NCI-H2081 (cell line): ENCODE measurements at places on chromosomes 1 and 21.

DNA sequence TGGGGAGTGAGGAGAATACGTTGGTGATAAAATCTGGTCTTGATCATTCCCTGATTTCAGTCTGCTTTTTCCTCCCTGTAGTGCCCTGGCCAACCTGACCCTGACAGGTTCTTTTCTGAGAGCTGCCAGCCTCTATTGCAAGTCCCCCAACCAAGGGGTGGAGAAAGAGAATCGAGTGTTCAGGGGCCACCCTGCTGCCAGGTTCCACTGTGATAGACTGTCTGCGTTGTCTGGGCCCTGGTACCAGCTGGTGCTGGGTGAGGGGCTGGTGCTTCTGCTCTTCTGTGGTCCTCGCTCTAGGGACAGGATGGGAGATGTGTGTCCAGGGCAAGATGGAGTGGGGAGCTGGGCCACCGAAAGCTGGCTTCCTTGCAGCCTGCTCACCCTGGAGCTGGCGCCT, 214.6 kb downstream of the CAMTA1 start:
- no peak for DNase-seq

DNA sequence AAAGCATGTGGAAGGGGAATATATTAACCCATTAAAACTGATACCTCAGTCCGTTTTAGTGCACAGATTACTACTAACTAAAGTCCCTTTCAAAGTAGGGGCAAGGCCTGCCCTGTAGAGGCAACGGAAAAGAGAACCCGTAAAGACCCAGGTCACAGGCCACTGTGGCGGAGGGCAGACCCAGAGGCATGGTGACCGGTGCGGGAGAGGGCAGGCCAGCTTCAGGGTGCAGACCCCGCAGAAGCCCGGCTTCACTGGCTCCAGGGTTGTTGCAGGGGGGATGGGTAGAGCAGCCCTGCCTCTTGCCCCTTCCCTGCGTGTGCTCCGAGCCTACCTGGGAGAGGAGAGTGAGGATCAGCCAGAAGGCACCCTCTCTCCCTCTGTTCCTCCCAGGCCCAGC, 17.7 kb downstream of the CNTN2 start:
- no peak for DNase-seq

DNA sequence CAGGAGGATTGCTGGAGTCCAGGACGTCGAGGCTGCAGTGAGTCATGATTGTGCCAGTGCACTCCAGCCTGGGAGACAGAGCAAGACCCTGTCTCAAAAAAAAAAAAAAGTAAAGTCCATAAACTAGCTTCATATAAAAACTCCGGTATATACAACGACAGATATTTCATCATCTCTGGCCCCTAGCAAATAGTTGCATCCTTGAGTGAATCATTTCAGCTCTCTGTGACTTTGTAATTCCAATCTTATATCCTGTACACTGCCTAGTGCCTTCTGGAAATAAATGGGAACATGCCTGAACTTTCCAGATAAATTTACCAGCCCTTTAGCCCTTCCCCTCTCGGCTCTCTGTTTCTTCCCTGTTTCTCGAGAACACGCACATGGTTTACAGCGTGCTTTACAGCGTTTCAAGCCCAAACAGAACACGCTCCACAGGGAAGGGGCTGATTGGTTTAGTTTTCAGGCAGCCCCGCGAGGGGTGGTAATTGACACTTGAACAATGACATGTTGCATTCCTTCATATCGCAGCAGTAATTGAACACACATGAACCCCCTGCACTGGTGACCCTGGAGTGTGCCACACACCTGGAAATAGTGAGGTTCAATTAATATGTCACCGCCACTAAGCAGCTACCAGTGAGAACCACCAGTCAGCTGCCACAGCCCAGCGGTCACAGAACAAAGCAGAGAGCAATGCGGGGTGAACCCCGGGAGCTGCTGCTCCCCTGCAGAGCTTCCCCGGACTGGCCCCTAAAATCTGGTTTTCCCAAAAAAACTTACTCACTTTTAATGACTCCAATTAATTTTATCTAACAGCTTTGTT, 35.7 kb upstream of the SIM2 start:
- DNase-seq: no peak

DNA sequence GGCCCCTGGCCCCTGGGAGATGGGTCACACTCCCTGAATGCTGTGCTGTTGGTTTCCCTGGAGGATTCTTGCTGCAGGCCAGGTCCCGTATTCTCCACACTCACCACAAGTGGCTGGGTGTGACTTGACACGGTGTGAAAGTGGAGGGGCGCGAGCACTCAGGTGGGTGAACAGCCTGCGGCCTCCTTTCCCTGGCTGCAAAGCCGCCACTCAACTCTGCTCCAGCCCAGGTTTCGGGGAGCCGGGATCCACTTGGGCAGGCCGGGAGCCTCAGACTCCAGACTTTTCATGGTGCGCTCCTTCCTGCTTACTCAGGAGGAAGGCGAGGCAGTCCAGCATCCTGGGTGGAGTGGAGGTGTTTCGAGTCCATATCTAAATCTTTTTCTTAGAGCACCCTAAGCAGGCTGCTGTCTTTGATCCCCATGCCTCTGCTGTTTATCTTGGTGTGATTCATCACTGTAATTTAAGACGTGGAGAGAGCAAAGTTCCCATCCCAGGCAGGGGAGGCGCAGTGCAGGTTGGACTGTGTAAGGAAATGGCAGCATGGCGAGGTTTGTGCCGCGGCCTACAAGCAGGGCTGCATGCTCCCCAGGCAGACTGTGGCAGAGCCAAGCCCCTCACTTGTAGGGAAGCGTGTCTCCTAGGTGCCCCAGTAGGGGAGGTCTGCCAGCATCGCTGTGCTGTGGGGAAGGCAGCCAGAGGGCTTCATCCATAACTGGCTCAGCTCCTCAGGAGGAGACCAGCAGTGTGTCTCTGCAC, 29.6 kb downstream of the VANGL1 start:
- DNase-seq: peak; percentile 26

DNA sequence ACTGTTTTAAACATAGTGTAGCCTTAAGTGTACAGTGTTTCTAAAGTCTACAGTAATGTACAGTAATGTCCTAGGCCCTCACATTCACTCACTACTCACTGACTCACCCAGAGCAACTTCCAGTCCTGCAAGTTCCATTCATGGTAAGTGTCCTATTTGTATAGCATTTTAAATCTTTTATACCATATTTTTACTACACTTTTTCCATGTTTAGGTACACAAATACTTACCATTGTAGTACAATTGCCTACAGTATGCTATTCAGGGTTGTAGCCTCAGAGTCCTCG, 3.6 kb upstream of the S100A10 start:
- no peak for DNase-seq

DNA sequence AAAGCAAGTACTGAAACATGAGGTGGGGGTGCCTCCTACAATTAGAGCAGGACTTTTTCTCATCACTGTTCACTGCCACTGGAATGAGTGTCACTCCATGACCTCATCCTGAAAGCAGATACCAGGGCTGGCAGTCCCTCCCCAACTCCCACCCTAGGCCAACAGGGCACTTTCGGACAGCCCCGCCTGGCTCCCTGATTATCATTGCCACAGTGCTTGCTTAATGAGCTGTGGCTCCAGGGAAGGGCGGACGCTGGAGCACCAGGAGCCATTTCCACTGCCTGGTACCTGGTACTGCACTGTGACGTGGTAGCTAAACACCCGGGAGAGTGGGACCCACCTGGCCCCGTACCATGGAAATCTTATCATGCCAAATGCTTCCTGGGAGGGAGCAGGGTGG, 22.3 kb downstream of the SLC9A1 start:
- no peak for DNase-seq

DNA sequence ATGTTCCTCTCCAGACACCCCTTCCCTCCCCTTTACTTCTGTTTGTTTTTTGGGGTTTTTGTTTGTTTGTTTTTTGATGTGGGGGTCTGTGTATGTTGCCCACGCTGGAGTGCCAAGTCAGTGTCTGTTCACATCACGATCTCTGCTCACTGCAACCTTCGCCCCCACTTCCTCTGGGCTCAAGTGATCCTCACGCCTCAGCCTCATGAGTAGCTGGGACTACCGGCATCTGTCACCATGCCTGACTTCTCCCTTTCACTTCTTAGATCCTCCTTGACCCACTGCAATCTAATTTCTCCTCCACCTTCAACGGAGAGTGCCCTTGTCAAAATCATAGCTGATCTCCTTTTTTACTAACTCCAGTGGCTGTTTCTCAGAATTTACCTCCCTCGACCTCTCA, 100.7 kb upstream of the KIF26B start:
- DNase-seq: no peak

GRCh38 chr1:43144237-43144636, 27.9 kb downstream of the EBNA1BP2 start:
- no peak for DNase-seq

- DNase-seq: no peak
Measured at GRCh38 chr1:18422076-18422777, 58.5 kb upstream of the KLHDC7A start.

- DNase-seq: no peak
Measured at GRCh38 chr1:221137666-221138065, 258.4 kb downstream of the HLX start.

GRCh38 chr1:222995236-222995580, 147.8 kb downstream of the TLR5 start:
- no peak for DNase-seq

DNA sequence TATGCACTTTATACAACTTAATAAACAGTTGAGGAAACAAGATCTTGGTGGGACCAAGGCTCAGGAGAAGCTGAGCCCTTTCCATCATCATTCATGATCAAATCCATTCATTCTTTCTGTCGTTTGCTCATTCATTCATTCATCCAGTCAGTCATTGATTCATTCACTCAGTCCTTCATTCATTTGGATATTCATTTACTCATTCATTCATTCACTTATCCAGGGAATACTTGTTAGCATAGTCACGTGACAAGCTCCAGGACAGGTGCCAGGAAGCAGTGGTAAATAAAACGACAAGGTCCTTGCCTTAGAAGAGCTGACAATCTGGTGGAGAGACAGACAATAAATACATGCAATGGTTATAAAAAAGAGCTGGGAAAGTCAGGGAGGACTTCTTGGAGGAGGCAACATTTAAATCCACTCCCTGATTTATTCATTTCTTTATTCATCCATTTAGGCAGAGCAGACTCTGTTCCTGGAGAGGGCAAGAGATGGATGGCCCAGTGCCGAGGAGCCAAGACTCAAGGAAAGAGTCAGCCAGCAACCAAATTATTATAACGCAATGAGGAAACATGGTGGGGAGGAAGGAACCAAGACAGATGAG, 74.1 kb upstream of the CASZ1 start:
- no peak for DNase-seq

DNA sequence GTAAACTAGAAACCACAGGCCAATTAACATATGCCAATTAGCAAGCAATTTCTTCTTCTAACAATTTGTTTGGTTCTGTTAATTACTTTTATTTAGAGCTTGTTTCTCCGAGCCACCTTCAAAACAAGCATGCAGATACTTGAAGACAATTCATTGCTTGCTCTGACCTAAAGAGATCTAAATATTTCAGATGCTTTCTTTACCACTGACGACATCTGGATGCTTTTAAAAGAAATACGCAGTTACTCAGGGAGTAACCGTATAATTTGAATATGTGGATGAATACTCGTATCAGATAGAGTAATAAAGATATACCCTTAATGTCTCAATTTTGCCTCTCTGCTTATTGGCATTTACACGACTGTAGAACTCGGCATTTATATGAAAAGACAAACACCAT, 390.0 kb downstream of the DISC1 start:
- no peak for DNase-seq

DNA sequence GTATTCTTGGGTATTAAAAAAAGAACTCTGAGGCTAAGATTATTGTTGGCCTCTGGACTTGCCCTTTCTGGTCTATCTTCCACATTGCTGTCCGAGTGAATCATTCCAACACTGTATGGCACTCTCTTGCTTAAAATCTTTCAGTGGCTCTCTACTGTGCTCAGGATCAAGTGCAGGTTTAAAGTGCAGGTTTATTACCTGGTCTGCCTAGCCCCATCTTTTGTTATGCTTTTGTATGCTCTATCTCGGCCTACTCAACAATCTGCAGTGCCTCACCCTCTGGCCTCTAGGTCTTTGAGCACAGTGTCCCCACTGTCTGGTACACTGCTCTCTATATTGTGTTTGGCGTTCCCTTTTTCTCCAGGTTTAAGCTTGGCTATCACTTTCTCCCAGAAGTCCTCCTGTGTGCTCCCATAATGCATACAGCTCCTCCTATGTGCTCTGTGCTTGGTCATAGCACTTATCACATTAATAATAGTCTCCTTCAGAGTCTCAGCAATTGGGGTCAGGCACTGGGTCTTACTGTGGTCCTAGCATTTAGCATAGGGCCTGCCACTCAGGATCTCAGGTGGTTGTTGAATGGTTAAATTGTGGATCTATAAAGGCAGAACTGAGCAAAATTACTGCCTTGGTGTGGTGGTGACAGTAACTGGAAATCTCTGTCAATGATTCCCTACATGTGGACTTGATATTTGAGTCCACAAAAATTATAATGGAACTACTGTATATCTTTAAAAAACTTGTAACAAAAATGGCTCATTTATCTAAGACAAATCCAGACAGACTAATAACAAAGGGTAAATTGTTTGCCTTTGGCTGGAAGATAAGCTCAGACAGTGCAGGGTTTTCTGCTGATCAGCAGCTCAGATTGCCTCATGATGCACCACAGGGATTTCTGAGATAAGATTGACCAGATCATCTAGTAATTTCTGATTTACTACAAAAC, 10.6 kb upstream of the LDLRAD1 start:
- no peak for DNase-seq

- DNase-seq: no peak
Measured at GRCh38 chr1:54405898-54406293, 298 bp downstream of the SSBP3 start.

- no peak for DNase-seq
Measured at GRCh38 chr1:234583755-234584419, 26.1 kb downstream of the IRF2BP2 start.

DNA sequence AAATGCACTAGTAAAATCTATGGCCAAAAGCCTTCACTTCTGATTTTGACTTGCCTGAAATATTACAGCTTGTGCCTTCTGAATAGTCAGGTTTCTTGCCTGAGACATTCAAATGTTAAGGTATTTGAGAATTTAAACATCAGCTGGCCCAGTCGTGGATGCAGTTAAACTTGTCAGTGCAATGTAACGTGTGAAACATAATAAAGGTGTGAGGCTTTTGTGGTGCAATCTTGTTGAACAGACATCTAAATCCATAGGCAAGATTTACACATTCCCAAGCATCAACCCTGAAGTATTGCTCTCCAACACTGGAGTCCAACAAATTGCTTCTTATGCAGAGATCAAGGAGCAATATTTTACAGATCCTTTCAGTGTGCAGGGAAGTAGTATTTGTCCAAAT, 4.4 kb downstream of the CCN1 start:
- no peak for DNase-seq

- peak; percentile 26 for DNase-seq
Measured at GRCh38 chr1:246199086-246199645, 307.9 kb downstream of the SMYD3 start.

- DNase-seq: no peak
Measured at GRCh38 chr1:112092656-112093371, 103.3 kb upstream of the KCND3 start.

GRCh38 chr1:60620087-60620486, 462.3 kb upstream of the NFIA start:
- no peak for DNase-seq
